ENCODE measurements at places on chromosomes 13 and 19. TPM values are rescaled to one million over a fixed set of nuclear protein-coding genes. Genes with fewer than 3 reads are reported as not detected.

DNA sequence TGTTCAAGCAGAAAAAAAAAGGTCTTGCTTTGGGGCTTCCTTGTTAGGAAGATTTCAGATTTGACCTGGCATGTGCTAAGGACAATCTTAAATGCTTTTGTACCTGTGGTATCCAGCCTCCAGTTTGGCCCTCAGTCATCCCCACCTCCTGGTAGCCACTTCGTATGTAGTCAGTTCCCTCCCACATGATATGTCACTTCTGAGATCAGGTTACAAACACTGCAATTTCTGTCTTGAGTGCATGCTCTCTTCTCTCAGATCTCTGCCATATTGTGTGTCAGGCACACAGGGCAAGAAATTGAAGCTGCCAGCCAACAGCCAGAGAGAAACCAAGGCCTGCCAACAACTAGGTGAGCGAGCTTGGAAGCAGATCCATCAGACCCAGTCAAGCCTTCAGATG, 60.3 kb upstream of the STARD13 start:
- H3K27ac ChIP-seq: no peak overlapping the region
- H3K27me3 ChIP-seq: no peaks in the 10 kb centered on the region
- peaks cover 19% of the 10 kb centered on the region for H3K4me1 ChIP-seq
- H3K36me3 ChIP-seq: no peaks in the 10 kb centered on the region

GRCh38 chr13:29317828-29318227, 277.7 kb downstream of the SLC7A1 start:
- no peak for DNase-seq
- no peaks in the 10 kb centered on the region for H3K27me3 ChIP-seq
- H3K36me3 ChIP-seq: no peaks in the 10 kb centered on the region
- no peak overlapping the region for H3K4me3 ChIP-seq
- H3K4me1 ChIP-seq: no peaks in the 10 kb centered on the region
- no peak overlapping the region for H3K27ac ChIP-seq

DNA sequence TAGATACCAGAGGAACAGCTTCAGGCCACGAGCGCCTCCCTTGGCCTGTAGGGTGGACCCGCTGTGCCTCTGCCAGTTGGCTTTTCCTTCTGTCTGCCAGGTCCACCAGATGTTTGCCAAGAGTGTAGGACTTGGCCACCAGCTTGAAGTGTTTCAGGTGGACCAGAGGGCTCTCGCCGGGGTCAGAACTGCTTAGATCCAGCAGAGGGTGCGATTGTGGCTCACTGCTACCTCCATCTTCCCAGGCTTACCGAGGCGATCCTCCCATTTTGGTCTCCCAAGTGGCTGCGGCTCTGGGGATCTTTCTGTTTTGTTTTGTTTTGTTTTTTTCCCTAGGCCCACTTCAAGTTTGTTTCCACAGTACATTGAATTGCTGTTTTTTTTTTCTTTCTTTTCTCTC, 23.0 kb upstream of the ZNF730 start:
- H3K36me3 ChIP-seq: no peaks in the 10 kb centered on the region
- H3K4me3 ChIP-seq: no peak overlapping the region
- DNase-seq: no peak
- H3K27ac ChIP-seq: no peak overlapping the region

DNA sequence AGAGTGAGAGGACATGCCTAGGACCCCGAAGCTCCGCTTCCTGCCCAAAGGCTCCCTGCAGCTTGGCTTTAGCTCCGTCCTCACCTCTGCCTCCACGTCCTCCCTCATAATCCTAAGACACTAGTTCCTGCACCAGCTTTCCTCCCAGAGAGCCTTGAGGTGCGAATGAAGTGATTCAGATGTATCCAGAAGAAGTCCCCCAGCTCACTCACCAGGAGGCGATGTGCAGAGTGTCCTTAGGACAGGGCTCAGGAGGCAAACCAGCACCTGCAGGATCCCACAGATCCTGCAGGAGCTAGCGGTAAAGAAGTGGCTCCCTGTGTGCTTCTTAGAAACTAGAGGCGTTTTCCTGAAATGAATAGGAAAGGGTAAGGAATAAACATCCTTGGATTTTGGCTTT, 109.7 kb downstream of the HSPH1 start:
- H3K4me1 ChIP-seq: peaks cover 14% of the 10 kb centered on the region
- peak; percentile 21 for DNase-seq
- no peak overlapping the region for H3K4me3 ChIP-seq
- no peak overlapping the region for H3K27ac ChIP-seq

- H3K36me3 ChIP-seq: no peaks in the 10 kb centered on the region
- no peaks in the 10 kb centered on the region for H3K4me1 ChIP-seq
- DNase-seq: no peak
- H3K4me3 ChIP-seq: no peak overlapping the region
- H3K27me3 ChIP-seq: no peaks in the 10 kb centered on the region
These were observed 13.5 kb upstream of the URAD start for GRCh38 chr13:28001837-28002473.

DNA sequence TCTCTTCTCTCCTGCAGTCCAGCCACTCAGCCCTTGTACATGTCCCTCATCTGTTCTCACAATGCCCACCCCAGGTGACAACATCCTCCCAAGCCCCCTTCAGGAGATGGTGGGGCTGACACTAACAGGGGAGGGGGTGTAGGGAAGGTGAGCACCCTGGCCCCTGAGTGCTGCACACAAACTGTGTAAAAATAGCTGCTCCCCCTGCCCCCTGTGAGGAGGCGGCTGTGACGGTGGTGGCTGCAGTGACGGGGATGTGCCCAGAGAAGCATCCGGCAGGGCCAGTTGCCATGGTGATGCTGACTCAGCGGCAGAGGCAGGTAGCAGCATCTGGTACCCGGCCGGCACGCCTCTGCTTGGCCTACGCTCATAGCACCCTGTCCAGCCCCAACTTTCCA, 13.0 kb upstream of the JUND start:
- no peak for DNase-seq
- no peaks in the 10 kb centered on the region for H3K36me3 ChIP-seq
- no peak overlapping the region for H3K4me3 ChIP-seq

- H3K4me3 ChIP-seq: no peak overlapping the region
- no peaks in the 10 kb centered on the region for H3K36me3 ChIP-seq
- DNase-seq: no peak
- H3K4me1 ChIP-seq: no peaks in the 10 kb centered on the region
- H3K27ac ChIP-seq: no peak overlapping the region
- peaks cover 20% of the 10 kb centered on the region for H3K27me3 ChIP-seq
These were observed 507 bp upstream of the LCP1 start for GRCh38 chr13:46182491-46182877.

DNA sequence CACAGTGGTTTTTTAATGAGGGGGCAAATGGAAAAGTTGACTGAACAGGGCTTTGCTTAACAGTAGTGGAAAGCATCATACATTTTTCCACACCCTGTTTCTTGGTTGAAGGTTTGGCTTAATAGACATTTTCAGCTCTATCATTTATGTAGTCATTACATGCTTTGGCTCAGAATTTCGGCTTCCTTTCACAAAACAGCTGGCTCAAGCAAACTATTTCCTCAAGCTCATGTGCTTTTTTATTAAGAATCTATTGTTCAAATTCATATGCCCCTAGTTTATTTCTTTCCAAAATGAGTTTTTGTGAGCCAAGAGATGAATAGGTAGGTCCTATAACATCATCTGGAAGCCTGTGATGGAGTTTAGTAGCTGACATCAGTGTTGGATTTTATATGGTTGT, 113.8 kb downstream of the SLITRK6 start:
- no peak overlapping the region for H3K27ac ChIP-seq
- H3K36me3 ChIP-seq: no peaks in the 10 kb centered on the region
- no peaks in the 10 kb centered on the region for H3K4me1 ChIP-seq
- DNase-seq: no peak

- no peaks in the 10 kb centered on the region for H3K27me3 ChIP-seq
- no peaks in the 10 kb centered on the region for H3K4me1 ChIP-seq
- no peak overlapping the region for H3K27ac ChIP-seq
These were observed 369.3 kb downstream of the KLF5 start for GRCh38 chr13:73428137-73428536.

GRCh38 chr19:55304980-55305379, 20.2 kb downstream of the TMEM150B start:
- no peaks in the 10 kb centered on the region for H3K27me3 ChIP-seq
- H3K4me1 ChIP-seq: no peaks in the 10 kb centered on the region
- no peak overlapping the region for H3K27ac ChIP-seq
- DNase-seq: no peak
- no peak overlapping the region for H3K4me3 ChIP-seq

GRCh38 chr19:33406521-33407139, 33.1 kb downstream of the CEBPG start:
- H3K27me3 ChIP-seq: no peaks in the 10 kb centered on the region
- no peak overlapping the region for H3K4me3 ChIP-seq
- no peaks in the 10 kb centered on the region for H3K36me3 ChIP-seq
- H3K27ac ChIP-seq: no peak overlapping the region

GRCh38 chr13:37442996-37443395, 155.6 kb downstream of the POSTN start:
- H3K4me1 ChIP-seq: peaks cover 41% of the 10 kb centered on the region
- no peak overlapping the region for H3K4me3 ChIP-seq

DNA sequence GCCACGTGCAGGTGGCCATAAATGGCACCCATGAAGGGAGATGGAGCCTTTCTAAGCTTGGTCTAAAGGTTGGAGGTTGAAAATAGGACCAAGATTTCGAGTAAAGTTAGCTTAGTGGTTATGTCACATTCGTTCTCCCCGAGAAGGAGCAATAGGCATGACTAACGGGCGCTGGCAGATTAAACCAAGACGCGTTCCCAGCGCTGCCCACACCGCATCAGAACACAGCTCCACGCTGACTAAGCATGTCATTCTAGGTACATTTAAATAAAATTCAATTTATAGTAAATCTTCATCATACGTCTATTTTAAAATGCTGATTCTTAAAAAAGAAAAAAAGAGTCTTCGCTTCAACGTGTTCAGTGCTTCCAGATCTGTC, 95.0 kb upstream of the IRS2 start:
- no peak overlapping the region for H3K27ac ChIP-seq
- no peaks in the 10 kb centered on the region for H3K4me1 ChIP-seq
- no peak overlapping the region for H3K4me3 ChIP-seq
- no peaks in the 10 kb centered on the region for H3K36me3 ChIP-seq

- no peaks in the 10 kb centered on the region for H3K36me3 ChIP-seq
- H3K4me1 ChIP-seq: peaks cover 5% of the 10 kb centered on the region
These were observed 160.8 kb downstream of the KDM4B start for GRCh38 chr19:5129691-5130090.

GRCh38 chr19:48619692-48620585, 633 bp downstream of the SPHK2 start:
- DNase-seq: peak; percentile 82
- peaks cover 26% of the 10 kb centered on the region for H3K4me1 ChIP-seq
- peak overlapping the region; percentile 96 for H3K4me3 ChIP-seq
- peaks cover 19% of the 10 kb centered on the region for H3K36me3 ChIP-seq

DNA sequence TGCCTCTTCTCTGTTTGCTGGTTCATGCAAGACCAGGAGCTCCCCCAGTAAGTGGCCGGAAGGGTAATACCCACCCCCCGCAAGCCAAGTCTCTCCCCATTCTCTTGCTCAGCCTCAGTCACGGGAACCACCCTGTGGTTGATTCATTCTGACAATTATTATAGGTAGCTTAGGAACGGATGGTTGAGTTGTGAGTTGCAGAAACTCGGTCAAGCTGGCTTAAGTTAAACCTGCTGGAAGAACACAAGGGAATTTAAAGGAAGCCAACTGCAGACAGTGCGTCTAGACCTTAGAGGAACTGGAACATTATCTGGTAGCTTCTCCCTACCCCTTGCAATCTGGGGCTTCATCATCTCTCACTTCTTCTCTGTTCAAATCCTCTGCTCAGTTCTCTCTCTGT, 8.9 kb downstream of the FPR1 start:
- no peaks in the 10 kb centered on the region for H3K4me1 ChIP-seq
- H3K27me3 ChIP-seq: no peaks in the 10 kb centered on the region
- no peak overlapping the region for H3K4me3 ChIP-seq
- peak overlapping the region; percentile 48 for H3K27ac ChIP-seq
- DNase-seq: peak; percentile 54

DNA sequence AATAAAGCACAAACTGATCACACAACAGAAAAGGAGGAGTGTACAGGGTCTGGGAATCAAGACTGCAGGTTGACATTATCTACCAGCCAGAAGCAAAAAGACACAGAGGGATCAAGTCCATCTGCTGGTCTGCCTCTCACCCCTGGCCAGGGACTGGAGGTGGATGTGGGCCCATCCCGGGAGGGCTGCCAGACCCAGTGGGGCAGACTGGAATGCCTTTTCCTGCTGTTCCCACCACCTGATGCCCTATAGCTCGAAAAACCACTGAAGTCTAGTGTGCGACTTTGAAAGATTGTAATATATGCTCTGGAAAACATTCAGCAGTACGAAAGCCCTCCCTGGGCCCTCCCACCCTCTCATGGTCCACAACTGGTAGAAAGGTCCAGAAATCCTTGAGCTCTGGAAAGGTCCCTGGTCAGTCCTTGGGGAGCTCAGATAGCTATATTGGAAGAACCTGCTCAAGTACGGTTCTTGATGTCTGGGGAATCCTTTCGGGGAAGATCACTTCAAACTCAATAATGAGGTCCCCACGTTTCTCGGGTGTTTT, 2.6 kb downstream of the DNAJB1 start:
- no peak overlapping the region for H3K27ac ChIP-seq
- no peak for DNase-seq
- H3K4me3 ChIP-seq: peak overlapping the region; percentile 97
- H3K27me3 ChIP-seq: no peaks in the 10 kb centered on the region

- H3K4me3 ChIP-seq: no peak overlapping the region
- H3K36me3 ChIP-seq: no peaks in the 10 kb centered on the region
- H3K27me3 ChIP-seq: no peaks in the 10 kb centered on the region
- DNase-seq: no peak
These were observed 378.4 kb downstream of the KCNRG start for GRCh38 chr13:50393628-50394027.

GRCh38 chr13:33349288-33349985, 63.9 kb upstream of the STARD13 start:
- no peaks in the 10 kb centered on the region for H3K36me3 ChIP-seq
- H3K27me3 ChIP-seq: no peaks in the 10 kb centered on the region
- peak overlapping the region; percentile 89 for H3K4me3 ChIP-seq
- peaks cover 27% of the 10 kb centered on the region for H3K4me1 ChIP-seq
- H3K27ac ChIP-seq: no peak overlapping the region

DNA sequence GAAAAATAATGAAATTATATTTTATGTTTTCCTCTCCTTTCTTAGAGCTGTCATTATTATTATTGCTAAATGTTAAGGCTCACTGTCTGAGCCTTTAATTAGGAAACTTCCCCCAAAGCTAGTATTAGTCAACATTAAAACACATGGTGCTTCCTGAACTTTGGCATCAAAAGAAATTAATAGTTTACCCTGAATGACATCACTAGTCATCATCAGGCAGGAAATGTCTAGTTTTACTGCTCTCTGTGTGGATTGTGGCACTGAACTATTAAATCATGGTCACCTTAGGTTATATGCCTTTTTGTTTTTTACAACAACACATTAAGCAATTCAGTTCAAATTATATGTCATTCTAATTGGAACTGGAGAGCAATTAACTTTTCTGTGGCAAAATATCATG, 595.5 kb downstream of the SLITRK1 start:
- H3K36me3 ChIP-seq: no peaks in the 10 kb centered on the region
- no peaks in the 10 kb centered on the region for H3K27me3 ChIP-seq
- H3K4me1 ChIP-seq: peaks cover 11% of the 10 kb centered on the region
- peak; percentile 52 for DNase-seq
- H3K4me3 ChIP-seq: no peak overlapping the region

- H3K4me3 ChIP-seq: no peak overlapping the region
- H3K4me1 ChIP-seq: no peaks in the 10 kb centered on the region
- H3K36me3 ChIP-seq: no peaks in the 10 kb centered on the region
- no peaks in the 10 kb centered on the region for H3K27me3 ChIP-seq
These were observed 6.1 kb upstream of the ZNF681 start for GRCh38 chr19:23764781-23765180.

GRCh38 chr19:34998777-34999497, 1.2 kb upstream of the GRAMD1A start:
- no peaks in the 10 kb centered on the region for H3K36me3 ChIP-seq
- H3K4me1 ChIP-seq: peaks cover 8% of the 10 kb centered on the region
- peak overlapping the region; percentile 94 for H3K27ac ChIP-seq
- H3K27me3 ChIP-seq: no peaks in the 10 kb centered on the region

Gene VSTM2B
- total RNA-seq: not detected

Gene FUT3
- not detected for total RNA-seq

Gene C19orf33
- not detected for total RNA-seq

Gene IZUMO2
- not detected for total RNA-seq

Gene HSH2D
- not detected for total RNA-seq

Gene PGLYRP1
- not detected for total RNA-seq

Gene LGALS4
- total RNA-seq: not detected
